ENCODE measurements at places on chromosomes 12 and 14.

DNA sequence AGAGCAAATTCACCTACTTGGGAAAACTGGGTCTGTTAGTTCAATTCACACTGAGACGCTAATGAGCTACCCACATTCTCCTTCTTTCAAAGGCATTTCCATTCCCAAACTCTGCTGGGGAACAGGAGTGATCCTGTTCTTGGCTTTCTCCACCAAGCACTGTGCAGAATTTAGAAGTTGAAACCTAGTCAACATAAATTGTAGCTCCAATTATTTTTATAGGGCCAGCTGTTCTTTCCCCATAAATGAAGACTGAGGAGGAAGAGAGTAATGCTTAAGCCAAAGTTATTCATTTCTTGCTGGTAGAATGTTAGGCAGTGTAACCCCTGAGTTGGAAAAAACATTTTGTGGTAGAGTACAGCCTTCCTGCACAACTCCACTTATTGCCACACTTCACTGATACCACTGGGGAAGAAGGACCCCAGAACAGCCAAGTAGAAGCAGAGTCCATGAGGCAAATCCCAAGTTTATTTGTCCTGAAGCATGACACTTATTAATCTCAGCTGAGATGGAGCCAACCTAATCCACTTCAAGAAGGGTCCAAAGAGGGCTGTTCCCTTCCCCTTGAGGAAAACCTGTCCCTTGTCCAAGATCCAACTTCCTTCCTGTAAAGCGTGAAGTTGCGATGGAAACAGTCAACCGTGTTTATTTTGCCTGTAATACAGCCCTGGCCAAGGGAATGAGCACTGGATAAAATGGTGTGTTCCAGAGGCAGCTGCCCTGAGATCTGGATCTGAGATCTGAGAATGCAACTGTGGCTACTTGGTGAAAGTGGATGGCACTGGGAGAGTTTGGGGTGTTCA is 151.8 kb downstream of the TBX5 start:
- DNase-seq = no peak

GRCh38 chr14:103058164-103059055 is 1.1 kb upstream of the CDC42BPB start:
- DNase-seq = no peak

GRCh38 chr14:70563417-70563816 is 28.6 kb upstream of the ADAM20 start:
- no peak for DNase-seq

GRCh38 chr12:31629756-31630732 is 29.4 kb upstream of the ETFBKMT start:
- no peak for DNase-seq

GRCh38 chr12:97800561-97800960 is 338.0 kb downstream of the RMST start:
- DNase-seq = no peak

DNA sequence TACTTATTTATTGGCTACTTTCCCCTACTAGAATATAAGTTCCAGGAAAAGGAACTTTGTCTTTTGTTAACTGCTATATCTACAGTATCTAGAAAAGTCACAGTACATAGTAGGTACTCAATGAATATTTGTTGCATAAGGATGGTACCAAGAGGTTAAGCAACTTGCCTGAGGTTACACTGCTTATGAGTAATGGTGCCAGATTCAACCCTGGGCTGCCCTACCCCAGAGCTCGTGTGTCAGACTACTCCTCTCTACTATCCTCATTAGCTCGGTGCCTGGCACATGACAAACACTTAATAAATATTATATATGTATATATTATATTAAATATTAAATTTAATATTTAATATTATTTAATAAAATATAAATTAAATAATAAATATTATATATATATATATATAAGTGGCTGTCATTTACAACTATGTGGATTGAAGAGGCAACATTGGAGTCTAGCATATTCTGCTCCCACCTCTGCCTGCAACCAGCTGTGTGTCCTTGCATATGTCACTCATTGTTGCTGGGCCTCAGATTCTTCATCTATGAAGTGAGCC is 25.4 kb downstream of the UTP20 start:
- no peak for DNase-seq

GRCh38 chr12:47207340-47207717 is 127.6 kb upstream of the AMIGO2 start:
- DNase-seq = peak; percentile 22

- peak; percentile 75 for DNase-seq
Observed at GRCh38 chr14:69625299-69626131, 14.1 kb downstream of the SUSD6 start.

DNA sequence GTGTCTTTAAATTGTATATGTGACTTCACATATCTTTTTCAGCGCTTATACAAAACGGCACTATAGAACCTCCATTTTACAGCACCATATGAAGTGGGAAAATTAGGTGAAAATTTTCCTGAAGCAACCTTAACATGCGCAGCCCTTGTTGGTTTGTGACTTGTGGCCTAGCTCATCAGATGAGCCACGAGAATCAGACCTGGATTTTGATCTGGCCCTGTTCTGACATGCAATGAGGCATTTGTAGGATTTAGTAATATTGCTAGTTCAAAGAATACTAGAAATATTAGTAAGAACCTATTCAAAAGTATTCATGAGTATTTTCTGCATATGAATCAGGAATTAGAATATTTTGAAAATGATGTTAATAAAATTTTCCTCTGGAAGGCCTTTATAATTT is 2.9 kb downstream of the CDKN1B start:
- no peak for DNase-seq

DNA sequence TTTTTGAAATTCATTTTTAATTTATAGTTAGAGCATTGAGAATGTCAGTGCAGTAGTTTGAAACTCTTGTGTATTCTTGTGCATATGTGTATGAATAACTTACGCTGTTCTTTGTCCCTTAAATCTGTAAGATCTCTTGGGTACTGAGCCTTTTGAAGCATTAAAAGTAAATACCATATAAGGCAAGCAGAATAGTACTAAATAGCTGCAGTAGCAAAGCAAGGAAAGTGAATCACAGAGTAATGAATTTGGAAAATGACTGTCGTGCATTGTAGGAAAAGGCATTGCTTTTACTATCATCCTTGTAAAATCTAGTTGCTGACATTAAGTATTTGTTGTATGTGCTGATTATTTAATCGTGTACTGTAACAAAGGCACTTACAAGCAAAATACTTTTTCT is 12.1 kb downstream of the CNOT2 start:
- DNase-seq = no peak

- no peak for DNase-seq
Observed at GRCh38 chr14:68451696-68452373, 341.0 kb downstream of the ZFP36L1 start.

DNA sequence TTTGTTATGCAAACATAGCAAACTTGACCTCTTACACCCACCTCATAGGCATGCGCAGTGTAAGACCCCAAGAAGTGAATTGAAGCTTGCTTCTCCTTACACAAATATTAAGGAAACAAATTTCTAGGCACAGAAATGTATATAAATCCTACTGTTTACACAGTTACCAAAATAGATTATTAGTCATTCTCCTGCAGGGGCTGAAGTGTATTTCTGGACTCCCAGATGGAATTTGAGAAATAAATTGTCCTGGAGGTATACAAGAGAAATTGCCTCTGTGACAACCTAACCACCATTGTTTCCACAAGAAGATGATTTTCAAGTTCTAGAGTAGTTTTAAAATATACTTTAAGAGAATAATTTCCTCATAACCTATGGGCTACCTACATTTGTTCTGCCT is 656.0 kb upstream of the MDGA2 start:
- no peak for DNase-seq

GRCh38 chr14:95015046-95015445 is 142.3 kb downstream of the DICER1 start:
- DNase-seq = no peak

- no peak for DNase-seq
Observed at GRCh38 chr12:20629414-20630156, 65.5 kb upstream of the SLCO1C1 start.

GRCh38 chr14:61973981-61974380 is 211.8 kb downstream of the SNAPC1 start:
- DNase-seq = no peak

DNA sequence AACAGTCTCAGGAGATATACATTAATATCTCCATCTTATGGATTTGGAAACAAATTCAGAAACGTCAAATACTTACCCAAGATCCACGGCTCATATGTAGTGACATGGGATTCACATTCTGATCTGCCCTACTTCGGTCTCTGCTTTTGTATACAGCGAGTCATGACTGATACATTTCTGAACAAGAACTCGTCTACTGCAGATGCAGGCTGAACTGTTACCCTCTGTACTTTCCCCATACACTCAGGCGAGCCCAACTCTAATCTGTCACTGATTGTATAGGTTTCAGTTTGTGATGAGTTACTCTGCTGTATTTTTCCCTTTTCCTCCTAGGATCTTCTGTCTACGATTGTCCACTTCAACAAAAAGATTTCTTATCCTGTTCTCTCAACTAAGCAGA is 441.6 kb downstream of the CCDC91 start:
- no peak for DNase-seq

DNA sequence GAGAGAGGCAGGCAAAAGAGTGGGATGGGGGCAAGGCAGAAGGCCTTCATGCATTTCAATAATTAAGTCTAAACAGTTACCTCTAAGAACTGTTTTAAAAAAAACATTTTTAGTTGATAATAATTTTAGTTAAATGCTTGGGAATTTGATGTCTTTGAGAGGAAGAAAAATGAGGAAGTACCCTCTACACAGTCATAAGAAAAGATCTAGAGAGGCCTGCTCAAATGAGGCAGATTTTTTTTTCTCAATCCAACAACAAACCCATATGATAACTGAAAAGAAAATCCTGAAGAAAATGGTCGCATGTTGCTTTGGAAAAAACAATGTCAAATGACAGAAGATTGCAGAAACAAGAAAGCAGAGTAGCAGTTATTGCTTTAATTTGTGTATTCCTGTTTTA is 25.6 kb downstream of the SINHCAF start:
- no peak for DNase-seq

- DNase-seq = no peak
Observed at GRCh38 chr12:51662728-51663154, 71.7 kb downstream of the SCN8A start.

- DNase-seq = no peak
Observed at GRCh38 chr12:1205512-1206060, 214.6 kb downstream of the ERC1 start.

DNA sequence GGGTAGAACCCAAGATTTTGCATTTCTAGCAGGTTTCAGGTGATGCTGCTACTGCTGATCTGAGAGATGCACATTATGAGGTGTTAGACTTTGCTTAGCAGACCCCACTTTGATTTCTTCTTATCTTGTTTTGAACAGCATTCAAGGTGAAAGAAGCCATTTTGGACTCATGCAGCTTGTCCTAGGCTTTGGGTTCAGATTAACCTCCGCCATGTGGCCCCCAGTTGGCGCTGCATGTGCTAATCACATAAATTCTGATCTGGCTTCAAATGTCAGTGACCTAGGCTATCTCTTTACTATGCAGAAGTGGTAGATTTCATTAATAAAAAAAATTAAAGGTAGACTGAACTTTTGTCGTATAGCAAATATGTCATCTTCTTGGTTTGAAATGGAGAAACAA is 89.8 kb upstream of the DYRK2 start:
- no peak for DNase-seq

- DNase-seq = no peak
Observed at GRCh38 chr14:70665448-70666360, 24.0 kb downstream of the TTC9 start.

GRCh38 chr12:8639936-8640335 is 22.7 kb downstream of the MFAP5 start:
- DNase-seq = no peak

GRCh38 chr14:95951359-95951758 is 74.7 kb downstream of the TUNAR start:
- no peak for DNase-seq

DNA sequence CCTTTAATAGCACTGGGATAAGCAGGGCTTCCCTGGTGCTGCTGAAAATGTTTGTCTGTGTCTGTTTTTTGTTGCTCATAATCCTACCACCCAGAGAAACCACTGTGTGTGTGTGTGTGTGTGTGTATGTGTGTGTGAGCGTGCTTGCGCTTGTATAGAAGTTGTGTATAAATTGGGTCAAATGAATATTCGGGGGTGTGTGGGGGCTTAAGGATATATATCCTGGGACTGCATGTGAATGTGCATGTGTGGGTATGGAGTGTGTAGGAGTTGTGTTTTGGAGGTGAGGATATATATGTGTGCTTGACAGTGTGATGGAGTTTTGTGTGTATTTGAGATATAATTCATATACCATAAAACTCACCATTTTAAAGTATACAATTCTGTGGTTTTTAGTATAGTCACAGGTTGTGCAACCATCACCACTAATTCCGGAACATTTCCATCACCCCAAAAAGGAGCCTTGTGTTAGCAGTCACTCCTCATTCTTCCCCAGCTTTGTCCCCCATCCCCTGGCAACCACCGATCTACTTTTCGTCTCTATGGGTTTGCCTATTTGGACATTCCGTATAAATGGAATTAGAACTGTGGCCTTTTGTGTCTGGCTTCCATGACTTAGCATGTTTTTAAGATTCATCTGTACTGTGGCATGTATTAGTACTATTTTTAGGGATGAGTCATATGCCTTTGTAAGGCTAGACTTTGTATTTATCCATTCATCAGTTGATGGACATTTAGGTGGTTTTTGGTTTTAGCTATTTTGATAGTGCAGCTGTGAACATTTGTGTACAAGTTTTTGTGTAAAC is 25.6 kb downstream of the TCTN1 start:
- DNase-seq = no peak

GRCh38 chr12:115859231-115859630 is 418.3 kb downstream of the MED13L start:
- no peak for DNase-seq

DNA sequence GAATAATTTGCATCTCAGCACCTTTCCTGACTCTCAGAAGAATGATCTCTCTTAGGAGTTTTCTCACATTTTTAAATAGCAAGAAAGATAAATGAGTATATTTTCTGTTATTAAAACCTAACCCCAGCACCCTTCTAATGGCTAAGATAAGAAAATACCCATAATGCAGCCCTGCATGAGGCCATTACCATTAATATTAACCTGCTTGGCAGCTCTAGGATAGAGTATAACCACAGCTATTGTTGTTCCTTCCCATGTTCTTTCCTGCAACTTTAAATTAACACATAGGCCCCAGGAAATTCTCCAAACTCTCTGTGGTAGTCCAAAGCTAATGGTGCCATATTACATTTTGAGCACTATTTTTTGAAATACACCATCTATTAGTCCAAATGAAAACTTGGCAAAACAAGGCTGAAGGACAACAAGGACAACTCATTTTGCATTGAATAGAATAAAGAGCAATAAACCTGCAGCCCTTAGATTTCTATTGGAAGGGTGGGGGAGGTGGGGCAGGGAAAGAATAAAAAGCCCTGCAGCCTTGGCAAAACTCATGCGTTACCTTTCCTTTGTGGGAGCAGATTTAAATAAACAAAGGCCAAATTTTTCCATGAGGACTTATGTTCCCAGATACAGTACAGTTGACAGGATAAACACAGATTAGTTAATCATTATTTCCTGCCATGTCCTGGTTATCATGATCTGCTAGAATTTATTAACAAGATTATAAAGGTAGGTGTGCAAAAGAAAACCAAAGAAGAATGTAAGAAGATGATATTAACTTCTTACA is 46.9 kb downstream of the BTG1 start:
- DNase-seq = no peak

GRCh38 chr12:114588061-114588460 is 95.9 kb downstream of the TBX3 start:
- DNase-seq = no peak

Data from stimulated activated naive CD4-positive, alpha-beta T cell treated with Interleukin-2 at 50 U/mL for 16 hours (primary cell).